ENCODE measurements at places on chromosomes 5 and 9. TPM values are rescaled to one million over a fixed set of nuclear protein-coding genes. Genes with fewer than 3 reads are reported as not detected.

Gene WWC1
- total RNA-seq, result 0.10 TPM

DNA sequence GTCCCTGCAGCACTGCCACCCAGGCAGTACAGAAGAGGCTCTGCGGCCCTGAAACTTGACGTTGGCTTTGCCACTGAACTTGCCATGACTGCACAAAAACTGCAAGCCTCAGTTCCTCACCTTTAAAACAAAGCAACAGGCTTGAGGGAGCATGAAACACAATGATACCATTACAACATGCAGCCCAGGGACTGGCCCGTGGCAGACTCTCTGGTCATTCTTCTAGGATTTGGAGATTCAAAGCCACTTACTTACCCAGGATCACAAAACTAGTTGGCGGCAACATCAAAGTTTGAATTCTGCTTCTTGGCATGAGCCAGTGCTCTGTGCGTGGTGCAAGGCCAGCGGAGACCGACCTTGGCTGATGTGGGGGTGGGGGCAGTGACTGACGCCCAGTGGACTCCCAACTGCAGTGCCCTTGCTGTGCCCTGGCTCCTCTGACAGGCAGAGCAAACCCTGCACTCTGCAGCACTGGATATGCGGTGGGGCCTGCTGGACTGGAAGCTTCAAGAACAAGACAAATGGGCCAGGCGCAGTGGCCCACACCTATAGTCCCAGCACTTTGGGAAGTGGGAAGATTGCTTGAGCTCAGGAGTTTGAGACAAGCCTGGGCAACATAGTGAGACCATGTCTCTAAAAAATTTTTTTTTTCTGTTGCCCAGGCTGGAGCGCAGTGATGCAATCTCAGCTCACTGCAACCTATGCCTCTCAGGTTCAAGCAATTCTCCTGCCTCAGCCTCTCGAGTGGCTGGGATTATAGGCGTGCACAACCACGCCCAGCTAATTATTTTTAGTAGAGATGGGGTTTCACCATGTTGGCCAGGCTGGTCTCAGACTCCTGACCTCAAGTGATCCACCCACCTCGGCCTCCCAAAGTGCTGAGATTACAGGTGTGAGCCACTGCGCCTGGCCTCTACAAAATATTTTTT lies 18.9 kb downstream of the SQSTM1 start:
- DNase-seq, result no peak

Gene GNAQ
- total RNA-seq, result 16.2 TPM

Gene FSD1L
- 6.0 TPM for total RNA-seq

DNA sequence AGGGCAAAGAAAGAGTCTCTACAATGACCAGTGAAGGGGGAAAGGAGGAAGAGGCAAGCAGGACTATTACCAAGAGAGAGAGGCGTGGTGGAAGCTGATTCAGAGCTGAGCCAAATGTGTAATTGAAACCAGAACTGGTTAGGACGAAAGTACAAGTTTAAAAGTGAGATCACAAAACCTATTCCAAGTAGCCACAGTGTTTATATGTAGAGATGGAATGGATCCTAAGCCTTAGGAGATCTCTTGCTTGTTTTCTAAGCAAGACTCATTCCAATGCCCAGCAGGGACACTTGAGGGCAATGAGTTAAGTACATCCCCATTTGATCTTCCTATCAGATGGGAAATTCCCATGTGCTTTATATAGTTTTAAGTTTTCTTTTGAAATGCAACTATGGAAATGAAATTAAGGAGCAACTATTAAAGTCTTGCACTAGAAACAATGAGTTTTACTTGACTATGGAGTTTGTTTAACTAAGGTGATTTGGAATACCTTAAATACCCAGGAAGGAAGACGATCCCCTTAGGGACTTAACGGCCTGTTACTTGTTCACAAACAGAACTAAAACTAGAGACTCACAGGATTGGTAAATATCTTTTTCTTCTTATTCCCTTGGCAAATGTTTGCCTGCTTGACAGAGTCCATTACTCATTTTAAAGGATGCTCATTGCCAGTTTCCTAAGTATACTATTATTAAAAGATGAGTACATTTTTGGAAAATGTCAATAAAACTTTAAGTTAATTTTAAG lies 51.1 kb upstream of the SNX2 start:
- DNase-seq, result peak; percentile 71

GRCh38 chr5:143105216-143105905 lies 298.1 kb downstream of the NR3C1 start:
- DNase-seq, result no peak

DNA sequence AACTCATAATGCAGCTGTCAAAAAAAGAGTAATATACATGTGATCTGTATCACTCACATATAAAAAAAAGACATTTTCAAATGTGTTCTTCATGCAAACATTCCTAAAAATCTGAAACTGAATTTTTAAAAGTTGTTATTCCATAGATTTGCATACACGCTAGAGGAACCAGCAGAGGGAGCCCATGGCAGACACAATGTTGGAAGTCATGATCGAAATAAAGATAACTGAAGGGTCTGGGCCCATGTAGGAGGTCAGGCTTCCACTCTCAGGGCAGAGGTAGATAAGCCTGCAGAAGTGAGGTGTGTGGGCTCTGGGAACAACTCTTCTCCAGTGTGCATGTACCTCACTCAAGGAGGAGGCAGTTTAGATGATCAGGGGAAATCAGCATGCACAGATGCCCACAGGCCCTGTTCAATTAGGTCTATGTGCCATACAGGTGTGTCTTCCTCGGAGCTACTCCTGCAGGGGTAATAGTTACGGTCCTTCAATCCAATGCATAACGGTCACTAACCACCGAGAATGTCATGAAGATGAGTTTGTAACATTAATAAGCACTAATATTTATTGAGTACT lies 208.6 kb downstream of the EPB41L4A start:
- DNase-seq, result peak; percentile 14

GRCh38 chr5:116674881-116675625 lies 100.4 kb upstream of the SEMA6A start:
- no peak for DNase-seq

Gene QRFP
- not detected for total RNA-seq
